ENCODE measurements at places on chromosomes 6 and 20.

GRCh38 chr20:37274851-37275524 lies 13.4 kb upstream of the GHRH start:
- no peak for DNase-seq

GRCh38 chr6:135383301-135383700 lies 114.2 kb downstream of the AHI1 start:
- DNase-seq: no peak

DNA sequence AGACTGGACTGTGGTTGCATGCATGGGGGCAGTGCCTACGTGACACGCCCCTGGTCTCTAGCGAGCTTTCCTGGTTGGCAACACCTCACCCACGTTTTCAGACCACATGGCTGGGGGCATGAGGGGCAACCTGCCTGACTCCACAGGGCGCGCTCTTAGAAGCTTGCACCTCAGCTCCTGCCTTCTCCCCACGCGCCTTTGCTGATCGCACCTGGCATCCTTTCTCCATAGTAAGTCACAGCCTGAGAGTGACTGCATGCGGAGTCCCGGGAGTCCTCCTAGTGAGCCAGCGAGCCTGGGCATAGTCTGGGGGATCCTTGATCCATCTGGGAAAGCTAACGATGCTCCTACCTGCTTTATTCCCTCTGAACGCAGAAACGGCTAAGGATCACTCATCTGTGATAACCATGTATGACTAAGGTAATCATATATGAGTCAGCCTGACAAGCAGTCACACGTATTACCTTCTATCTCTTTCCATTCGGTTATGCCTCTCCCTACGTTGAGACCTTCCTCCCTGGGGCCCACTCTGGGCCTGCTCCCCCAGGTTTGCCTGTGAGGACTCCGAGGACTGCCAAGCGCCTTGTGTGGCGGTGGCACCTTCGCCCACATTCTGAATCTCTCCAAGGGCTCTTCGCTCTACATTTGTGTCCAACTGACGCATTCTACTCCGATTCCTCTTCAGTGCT lies 4.5 kb downstream of the TCFL5 start:
- DNase-seq: no peak

- no peak for DNase-seq
Observed at GRCh38 chr6:140269591-140270165, 895.2 kb upstream of the CITED2 start.

- DNase-seq: no peak
Observed at GRCh38 chr6:111503660-111504059, 20.6 kb upstream of the REV3L start.

DNA sequence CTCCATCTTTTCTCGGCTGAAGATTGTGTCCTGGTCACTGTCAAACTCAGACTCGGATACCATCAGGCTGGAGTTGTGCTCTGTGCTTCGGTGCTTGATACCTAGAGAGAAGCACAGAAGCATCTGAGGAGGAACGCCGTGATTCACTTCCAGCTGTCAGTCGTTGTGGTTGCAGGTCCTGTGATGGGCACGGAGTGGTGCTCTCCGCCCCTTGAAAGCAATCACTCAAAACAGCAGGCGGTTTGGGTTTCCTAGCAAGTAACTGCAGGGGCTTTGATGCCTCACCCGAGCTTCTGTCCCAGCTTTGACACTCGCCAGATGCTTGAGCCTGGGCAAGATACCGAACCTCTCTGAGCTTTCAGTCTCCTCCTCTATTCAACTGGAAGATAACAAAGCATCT lies 52.5 kb downstream of the ALDH5A1 start:
- no peak for DNase-seq

DNA sequence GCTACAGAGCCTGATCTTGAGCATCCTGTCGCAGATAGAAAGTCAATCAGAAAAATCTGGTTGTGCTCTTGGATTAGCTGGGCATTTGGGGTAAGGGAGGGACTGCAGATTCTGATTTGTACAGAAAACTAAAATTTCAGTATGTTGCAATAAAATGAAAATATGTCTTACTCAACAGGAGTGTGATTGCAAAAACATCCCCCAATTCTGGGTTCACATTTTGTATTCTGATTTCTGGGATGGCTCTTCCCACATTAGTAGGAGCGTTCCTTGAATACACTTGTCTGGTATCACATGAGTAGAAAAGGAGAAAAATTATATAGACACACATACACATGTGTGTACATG lies 40.5 kb downstream of the PANK2 start:
- DNase-seq: no peak

Measured in D721Med (cell line).